ENCODE measurements at places on chromosomes 5 and 9.

- no peak for DNase-seq
Measured at GRCh38 chr5:141958113-141958512, at the start of gene PCDH12. Gene PCDH12 (minus strand): TSS chr5:141958202. CDS start chr5:141957851, 351 bp downstream.

DNA sequence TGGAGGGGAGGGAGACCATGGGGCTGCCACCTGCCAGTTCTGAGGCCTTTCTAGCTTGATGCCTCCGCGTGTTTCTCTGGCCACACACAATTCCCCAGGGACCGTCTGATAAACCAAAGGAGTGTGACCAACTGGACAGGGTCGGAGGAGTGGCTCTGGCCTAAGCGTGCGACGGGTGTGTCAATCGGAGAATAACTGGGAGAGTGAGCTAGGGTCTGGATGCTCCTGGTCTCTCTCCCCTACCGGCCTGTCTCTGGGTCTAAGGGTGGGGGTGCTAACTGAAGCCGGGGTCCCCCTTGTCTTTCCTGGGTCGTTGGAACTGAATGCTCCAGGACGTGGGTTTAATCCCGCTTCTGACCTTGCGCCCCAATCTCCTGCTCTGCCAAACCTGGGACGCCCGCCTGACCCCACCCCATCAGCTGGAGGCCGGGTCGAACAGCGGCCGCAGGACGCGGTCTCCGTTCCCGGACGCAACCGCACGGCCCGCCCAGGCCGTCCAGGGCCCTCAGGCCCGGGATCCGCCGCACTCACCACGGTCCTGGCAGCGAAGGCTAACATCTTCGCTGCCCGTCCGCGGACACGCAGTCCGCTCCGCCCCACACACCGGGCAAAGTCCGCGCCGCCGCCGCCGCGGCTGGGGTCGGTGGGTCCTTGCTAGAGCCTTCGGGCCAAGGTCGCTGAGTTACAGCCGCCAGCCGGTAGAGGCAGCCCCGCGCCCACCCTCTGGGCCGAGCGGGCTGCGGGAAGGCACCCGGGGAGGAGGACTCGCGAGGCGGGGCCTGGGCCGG lies 447 bp downstream of the CRAT start:
- DNase-seq: no peak

GRCh38 chr5:73666891-73667290 lies 40.9 kb downstream of the ARHGEF28 start:
- no peak for DNase-seq

GRCh38 chr5:120327180-120327579 lies 136.9 kb upstream of the PRR16 start:
- DNase-seq: no peak

- DNase-seq: no peak
Measured at GRCh38 chr9:22240619-22241018, 206.0 kb upstream of the DMRTA1 start.

GRCh38 chr9:70405808-70406433 lies 8.5 kb downstream of the KLF9 start:
- DNase-seq: no peak

DNA sequence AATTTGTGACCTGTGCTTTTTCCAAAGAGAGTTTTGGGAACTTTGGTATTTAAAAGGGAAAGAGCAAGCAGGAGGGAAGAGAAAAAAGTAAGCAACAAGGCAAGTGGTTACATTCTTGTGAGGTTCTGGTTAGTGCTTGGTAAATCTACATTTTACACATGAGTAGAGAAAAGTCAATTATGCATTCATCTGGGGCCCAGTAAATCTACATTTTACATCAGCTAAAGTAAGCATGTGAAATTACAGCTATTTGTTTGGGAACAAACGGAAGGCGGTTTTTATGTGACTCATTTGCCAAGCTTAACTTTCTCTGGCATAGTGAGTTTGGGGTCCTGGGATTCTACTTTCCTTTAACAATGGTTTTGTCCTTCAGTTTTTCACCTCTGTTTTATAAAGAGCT lies 102.2 kb downstream of the SNX18 start:
- DNase-seq: no peak

GRCh38 chr5:147930769-147931168 lies 24.4 kb upstream of the C5orf46 start:
- no peak for DNase-seq

DNA sequence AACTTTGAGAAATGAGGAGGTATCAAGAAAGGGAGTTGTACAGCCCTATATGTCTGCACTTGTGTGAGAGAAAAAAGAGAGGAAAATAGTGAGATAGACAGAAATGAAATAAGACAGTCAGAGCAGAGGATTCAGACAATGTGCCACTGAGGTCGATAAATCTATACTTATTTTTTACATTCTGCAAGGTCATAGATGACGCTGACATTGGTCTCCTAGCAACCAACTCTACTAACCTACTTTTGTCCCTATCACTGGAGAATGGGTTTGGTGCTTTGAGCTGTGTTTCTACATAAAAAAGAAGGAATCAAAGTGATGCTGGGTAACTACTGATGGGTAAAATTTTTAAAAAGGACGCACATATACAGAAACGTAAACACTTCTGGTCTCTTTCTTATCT lies 573.3 kb upstream of the RORB start:
- no peak for DNase-seq

DNA sequence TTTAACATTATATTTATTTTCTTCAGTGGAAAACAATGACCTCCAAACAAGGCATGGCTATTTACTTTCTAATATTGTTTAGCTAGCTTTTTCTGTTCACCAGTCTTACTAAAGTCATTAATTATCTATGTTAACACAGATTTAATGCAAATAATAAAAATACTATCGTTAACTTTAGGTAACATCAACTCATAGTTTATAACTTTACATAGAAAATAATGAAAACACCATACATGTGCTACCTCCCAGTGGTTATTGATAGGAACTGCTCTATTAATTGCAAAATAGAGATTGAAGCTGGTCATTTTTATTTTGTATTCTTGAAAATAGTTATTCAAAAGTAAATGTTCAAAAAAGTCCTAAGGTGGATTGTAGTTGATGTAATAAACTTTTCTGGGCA lies 78.3 kb upstream of the HCN1 start:
- DNase-seq: no peak

- DNase-seq: no peak
Measured at GRCh38 chr5:73311291-73312110, 137.1 kb downstream of the FOXD1 start.

DNA sequence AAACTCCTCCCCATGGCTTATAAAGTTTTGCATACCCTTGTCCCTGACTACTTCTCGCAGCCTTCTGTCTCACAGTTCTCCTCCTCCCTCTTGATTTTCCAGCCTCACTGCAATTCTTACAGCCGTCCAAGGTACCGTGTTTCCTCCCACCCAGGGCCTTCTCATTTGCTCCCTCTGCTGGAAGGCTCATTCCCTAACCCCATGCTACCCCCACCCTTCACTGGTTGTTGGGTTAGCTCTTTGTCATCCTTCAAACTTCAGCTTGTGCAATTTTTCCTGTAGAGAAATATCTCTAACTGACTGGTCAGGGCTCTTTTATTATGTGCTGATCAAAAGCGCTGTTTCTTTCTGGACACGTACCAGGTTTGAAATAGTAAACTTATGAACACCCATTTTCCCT lies 329.2 kb downstream of the EBF1 start:
- DNase-seq: no peak

GRCh38 chr5:133728475-133728874 lies 116.1 kb upstream of the FSTL4 start:
- no peak for DNase-seq

- DNase-seq: no peak
Measured at GRCh38 chr5:160419458-160420330, 813 bp upstream of the SLU7 start.
